ENCODE measurements at places on chromosomes 1 and 21.

DNA sequence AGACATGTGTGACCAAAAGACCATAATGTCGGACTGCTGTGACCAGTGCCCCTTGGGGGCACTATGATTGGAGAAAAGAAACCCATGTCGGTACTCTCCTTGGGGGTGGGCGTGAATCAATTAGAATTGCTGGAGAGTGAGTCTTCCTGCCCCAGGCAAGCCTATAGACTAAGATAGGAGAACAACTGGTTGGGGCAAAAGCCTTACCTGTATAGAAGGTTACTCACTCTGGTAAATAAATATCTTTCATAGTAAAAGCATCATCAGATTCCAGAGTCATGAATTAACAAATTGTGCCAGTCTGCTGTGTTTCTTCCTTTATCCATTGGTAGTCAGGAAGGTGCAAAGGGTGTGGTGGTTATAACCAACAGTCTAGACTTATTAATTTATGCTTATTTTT lies 2.9 kb upstream of the PTGFRN start:
- DNase-seq, result no peak

DNA sequence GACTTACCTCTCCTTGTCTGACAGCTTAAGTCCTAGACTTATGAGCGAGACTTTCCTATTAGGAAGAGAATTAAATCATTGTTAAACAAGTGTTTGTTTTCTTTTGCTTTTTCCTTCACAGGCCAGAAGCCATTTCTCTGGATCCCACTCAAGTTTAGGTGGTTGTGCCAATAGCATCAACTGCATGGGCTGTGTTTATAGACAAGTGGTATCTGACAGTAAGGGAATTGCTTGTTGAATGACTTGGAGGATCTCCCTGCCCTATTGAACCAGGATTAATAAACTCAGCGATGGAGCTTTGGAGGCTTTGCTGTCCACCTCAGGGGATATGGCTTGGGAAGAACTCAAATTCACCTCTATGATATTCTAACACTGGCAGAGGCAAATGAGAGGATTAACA lies 43.7 kb downstream of the UTP25 start:
- no peak for DNase-seq

GRCh38 chr1:160664573-160665051 lies 17.8 kb upstream of the SLAMF1 start:
- DNase-seq, result no peak

- no peak for DNase-seq
Measured at GRCh38 chr1:174957829-174958228, 41.9 kb upstream of the CACYBP start.

- no peak for DNase-seq
Measured at GRCh38 chr1:30213936-30214335, 509.4 kb downstream of the MATN1 start.

GRCh38 chr1:17893891-17894631 lies 138.9 kb downstream of the ACTL8 start:
- no peak for DNase-seq

GRCh38 chr1:24157918-24158481 lies 15.1 kb upstream of the IL22RA1 start:
- DNase-seq, result no peak

GRCh38 chr1:66834926-66835325 lies 33.9 kb upstream of the INSL5 start:
- no peak for DNase-seq

All from upper lobe of left lung (tissue), 6 donors.